ENCODE measurements at places on chromosomes 7 and 10. TPM values are rescaled to one million over a fixed set of nuclear protein-coding genes. Genes with fewer than 3 reads are reported as not detected.

The STEAP1 gene
- total RNA-seq: 75.1 TPM

The ORAI2 gene
- 8.3 TPM for total RNA-seq

The PHKG1 gene
- total RNA-seq: 2.6 TPM

The PALD1 gene
- total RNA-seq: 1.9 TPM

The CNPY4 gene
- 11.8 TPM for total RNA-seq

The PPP1R9A gene
- total RNA-seq: 19.3 TPM

The TMEM176A gene
- total RNA-seq: 28.3 TPM

The SKIDA1 gene
- total RNA-seq: 0.59 TPM

The MYL7 gene
- total RNA-seq: 0.73 TPM

The OGDHL gene
- total RNA-seq: not detected

The MARVELD1 gene
- total RNA-seq: 19.8 TPM

The PNLIPRP1 gene
- not detected for total RNA-seq

The PODXL gene
- total RNA-seq: 33.1 TPM

The FBH1 gene
- total RNA-seq: 91.2 TPM

The POM121L12 gene
- not detected for total RNA-seq

The PAPOLB gene
- total RNA-seq: 0.33 TPM

The KNDC1 gene
- 2.3 TPM for total RNA-seq

The HOXA2 gene
- total RNA-seq: 1.3 TPM

The CRHR2 gene
- 0.16 TPM for total RNA-seq

The OPN1SW gene
- total RNA-seq: not detected

The DPP6 gene
- not detected for total RNA-seq

The HYAL4 gene
- total RNA-seq: 0.15 TPM

The GFRA1 gene
- 88.2 TPM for total RNA-seq

The AGR2 gene
- total RNA-seq: 72.8 TPM

The PTPN20 gene
- total RNA-seq: 14.8 TPM

The SPAM1 gene
- not detected for total RNA-seq

The SPDYE2 gene
- total RNA-seq: not detected

The SPDYE8 gene
- not detected for total RNA-seq

The TMEM273 gene
- 18.4 TPM for total RNA-seq

The ERVW-1 gene
- not detected for total RNA-seq
